ENCODE measurements at places on chromosomes 7 and 10.

- no peak for DNase-seq
Measured at GRCh38 chr7:49187543-49188268, 263.4 kb downstream of the CDC14C start.

DNA sequence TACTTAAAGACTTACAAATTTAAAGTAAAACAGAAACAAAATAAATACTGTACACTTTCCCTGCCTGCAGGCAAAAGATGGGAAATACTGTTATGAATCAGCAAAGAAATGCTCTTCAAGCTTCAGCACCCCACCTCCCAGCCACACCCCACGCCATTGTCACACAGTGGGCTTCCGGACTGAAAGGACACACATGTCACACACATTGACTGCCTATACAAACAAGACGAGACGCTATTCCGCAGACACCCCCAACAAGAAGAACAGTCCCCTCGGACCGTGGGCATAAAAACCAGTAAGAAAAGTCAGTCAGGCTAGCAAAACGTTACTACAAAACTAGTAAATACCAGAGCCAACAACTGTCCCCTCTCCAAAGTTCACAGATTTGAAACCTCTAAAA is 22.2 kb upstream of the PARP12 start:
- no peak for DNase-seq

- no peak for DNase-seq
Measured at GRCh38 chr7:43137811-43138210, 25.4 kb downstream of the HECW1 start.

GRCh38 chr10:60280475-60280874 is 109.2 kb downstream of the ANK3 start:
- DNase-seq: no peak

DNA sequence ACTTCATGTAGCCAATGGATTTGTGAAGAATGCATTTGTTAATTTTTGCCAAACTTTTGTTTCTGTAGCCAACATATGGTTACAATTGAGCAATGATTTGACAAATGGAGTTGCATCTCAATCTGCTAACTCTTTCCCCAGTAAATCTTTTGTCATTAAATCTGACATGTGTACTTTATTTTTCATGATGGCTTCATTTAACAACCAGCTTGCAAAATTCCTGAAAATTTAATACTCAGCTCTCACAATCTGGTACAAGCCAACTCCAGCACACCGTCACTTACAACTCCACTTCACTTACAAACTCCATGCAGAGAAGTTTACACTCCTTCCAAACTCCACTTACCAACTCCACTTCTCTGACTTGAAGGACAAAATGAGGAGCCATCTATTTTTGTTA is 26.5 kb upstream of the HIBADH start:
- DNase-seq: no peak

DNA sequence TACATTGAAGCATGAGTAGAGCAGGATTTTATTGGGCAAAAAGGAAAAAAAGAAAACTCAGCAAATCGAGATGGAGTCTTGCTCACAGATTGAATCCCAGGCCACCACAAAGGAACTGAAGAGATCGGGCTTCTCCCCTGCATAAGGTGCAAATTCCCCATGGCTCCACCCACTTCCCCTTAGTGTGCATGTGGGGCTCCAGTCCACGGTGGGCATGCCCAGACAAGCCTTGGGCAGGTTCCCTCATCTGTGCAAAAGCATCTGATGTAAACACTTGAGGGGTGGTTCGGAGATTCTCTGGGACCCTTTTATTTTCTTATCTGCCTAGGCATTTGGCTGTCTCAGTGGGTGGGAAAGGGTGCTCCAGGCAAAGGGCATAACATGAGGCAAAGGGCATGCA is 150.7 kb downstream of the CFTR start:
- no peak for DNase-seq

DNA sequence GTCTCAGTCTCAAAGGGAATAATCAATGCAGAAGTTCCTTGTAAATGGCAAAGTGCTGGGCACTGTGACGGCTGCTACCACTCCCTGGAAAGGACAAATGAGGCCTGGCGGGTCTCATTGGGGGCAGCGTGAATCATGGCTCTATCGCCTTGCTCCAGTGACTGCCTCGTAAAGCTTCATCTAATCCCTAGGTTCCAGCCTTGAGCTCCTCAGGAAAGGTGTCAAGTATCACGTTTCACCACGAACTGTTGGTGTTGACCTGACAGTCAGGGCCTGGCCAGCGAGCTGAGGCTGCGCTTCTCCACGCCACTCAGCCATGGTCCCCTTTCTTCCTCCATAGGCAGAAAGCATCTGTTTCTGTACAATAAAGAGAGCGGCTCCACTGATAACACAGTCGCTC is 126.7 kb upstream of the ZNF32 start:
- DNase-seq: no peak

DNA sequence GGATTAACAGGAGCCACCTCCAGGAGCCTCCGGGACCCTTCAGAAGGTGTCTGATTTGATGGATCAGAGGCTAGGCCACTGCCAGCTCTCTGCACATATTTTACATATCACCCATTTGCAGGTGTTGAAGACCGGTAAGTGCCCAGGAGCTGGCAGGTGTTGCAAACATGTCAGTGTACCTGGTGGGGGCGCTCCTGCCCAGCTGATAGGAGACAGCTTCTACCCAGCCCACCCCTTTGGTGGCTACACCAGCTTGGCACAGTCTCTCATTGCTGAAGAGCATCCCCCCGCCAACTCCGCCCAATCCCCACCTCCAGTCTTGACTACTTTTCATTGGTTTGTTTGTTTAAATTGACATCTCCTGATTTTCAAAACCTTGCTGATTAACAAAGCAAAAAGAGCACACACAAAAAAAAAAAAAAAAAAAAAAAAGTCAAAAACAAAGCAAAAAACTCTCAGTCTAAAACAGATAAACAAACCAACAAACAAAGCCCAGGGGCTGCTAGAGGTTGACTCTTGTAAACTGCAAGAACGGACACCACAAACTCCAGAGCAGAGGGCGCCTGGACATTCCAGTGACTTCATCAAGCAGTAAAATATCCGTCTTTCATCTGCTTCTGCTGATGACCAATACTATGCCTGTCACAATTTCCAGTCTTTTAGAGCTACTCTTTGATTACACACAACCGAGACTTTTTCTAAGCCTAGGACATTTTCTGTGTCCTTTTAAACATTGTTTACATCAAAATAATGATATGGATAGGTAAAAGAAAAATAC is 275.3 kb downstream of the NRG3 start:
- DNase-seq: no peak

GRCh38 chr7:30859940-30860496 is 51.6 kb upstream of the AQP1 start:
- DNase-seq: no peak

- DNase-seq: no peak
Measured at GRCh38 chr10:123792248-123792978, 99.2 kb downstream of the CPXM2 start.

DNA sequence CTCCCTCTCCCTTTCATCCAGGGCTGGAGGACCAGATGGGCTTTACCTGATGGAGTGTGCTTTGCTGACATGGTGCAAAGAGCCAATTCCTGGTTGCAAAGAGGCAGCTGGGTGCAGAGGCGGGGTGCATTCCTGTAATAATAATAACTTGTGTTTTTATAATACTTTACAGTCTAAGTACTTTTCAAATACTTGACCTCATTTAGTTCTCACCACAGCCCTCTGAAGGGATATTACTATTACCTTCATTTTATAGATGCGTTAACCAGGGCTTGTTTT is 70.4 kb downstream of the TCF7L2 start:
- no peak for DNase-seq

- no peak for DNase-seq
Measured at GRCh38 chr10:77311186-77311585, 326.4 kb downstream of the KCNMA1 start.

DNA sequence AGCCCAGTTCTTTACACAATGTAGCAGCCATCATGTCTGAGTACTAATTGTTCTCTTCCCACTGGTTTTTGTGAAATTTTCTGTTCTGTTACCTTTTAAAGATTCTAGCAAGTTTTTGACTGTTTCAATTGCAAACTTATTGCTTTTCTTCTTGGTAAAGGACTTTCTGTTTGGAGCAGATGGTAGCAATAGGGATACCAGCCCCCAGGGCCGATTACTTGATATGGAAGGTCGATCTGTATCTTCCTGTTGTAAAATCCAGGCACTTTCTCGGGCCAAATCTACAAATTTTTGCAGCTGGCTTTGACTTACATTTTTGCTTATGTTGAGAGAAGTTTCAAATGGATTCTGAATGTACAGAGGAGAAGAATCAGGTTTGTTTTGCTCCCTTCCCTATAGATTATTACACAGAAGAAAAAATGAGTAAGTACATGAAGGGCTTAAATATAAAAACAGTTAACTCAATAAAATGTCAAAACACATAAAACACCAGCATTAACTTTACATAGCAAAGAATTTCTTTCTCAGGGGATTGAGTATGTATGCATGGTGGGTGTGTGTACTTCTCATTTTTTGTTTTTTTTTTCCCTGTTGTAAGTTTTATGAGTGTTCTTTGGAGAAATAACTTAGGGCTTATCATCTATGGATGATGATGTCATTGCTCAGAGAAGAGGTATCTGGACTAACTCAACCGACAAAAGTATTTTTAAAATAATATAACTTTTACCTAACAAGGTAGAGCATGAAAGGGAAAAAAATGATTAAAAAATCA is 35.3 kb downstream of the MTPAP start:
- no peak for DNase-seq

DNA sequence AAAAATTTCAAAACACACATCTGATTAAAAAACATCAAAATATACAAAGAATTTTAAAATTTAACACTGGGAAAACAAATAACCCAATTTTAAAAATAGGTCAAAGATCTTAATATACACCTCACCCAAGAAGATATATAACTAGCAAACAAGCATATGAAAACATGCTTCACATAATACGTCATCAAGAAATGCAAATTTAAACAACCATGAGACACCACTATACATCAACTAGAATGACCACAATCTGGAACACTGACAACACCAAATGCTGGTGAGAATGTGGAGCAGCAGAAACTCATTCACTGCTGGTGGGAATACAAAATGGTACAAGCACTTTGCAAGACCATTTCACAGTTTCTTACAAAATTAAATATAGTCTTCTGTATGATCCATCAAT is 498.4 kb downstream of the IPMK start:
- no peak for DNase-seq

DNA sequence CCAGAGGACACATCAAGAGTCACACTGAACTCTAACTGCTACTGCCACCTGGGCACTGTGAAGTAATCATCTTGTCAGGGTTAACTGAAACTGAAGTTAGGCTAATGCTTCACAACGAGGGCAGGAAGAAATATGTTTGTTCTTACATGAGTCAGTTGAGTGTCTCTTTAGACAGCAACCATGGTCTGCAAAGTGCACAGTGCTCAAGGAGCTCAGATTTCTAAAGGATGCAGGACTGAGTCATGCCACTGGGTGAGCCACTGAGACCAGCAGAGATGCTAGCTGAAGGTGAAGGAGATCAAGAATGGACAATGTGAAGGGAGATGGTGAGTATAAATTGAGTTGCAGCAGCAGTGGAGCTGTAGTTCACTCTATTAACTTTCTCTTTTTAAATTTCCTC is 76.0 kb upstream of the CTTNBP2 start:
- DNase-seq: no peak

GRCh38 chr7:38863601-38864291 is 45.2 kb downstream of the VPS41 start:
- DNase-seq: no peak

DNA sequence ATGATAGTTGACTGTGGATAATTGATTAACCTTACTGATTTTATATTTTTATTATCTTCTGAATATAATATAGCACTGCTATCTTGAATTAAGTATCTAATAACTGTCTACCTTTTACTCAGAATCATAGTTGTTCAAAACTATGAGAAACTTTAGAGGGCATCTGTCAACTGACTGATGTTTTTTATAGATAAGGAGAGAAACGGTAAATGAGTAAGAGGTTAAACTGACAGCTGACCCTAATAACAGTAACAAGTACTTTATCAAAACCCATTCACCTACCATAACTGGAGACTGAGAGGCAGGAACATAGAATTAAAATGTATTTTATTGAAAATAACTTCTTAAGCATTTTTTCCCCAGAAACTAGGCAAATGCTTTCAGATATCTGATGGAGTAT is 62.2 kb downstream of the CYP51A1 start:
- no peak for DNase-seq

DNA sequence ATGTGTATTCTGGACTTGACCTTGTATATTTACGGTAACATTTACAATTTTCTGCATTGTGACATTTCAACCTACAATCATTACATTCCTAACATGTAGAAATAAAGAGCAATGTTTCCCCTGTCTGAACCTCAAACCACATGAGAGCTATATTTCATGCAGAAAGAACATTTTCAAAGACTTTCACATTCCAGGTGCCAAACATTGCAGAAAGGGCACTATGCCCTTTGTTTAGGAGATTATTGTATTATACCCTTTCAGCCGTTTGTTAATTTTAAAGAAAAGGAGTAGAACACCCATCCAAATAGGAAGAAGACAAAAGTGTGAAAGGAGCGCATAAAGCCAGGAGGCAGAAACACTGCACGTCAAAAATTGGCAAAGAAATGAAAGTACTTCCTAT is 260.4 kb downstream of the RELN start:
- no peak for DNase-seq

DNA sequence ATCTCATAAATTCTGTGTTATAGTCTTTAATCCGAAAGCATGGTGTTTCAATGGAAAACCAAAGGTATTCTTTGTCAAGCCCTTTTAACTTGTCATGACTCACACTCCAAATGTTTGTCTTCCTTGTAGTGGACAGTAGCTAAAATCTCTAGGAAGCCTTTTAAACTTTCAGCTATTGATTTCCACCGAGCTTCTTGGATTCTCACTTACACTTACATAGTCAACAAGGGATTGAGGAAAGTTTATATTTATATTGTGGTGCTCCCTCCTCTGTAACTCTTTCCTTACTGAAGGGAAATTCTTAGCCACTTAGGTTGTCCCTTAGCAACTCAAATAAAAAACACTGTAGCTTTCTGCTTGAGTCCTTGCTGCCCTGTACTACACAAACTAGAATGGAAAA is 31.2 kb upstream of the GPR37 start:
- DNase-seq: no peak

- DNase-seq: no peak
Measured at GRCh38 chr7:91291902-91292301, 27.7 kb downstream of the FZD1 start.

- no peak for DNase-seq
Measured at GRCh38 chr10:111934931-111935330, 248.6 kb downstream of the GPAM start.

- no peak for DNase-seq
Measured at GRCh38 chr10:133167693-133168616, 7.9 kb downstream of the KNDC1 start.

- no peak for DNase-seq
Measured at GRCh38 chr7:73904219-73905137, 43.5 kb downstream of the TMEM270 start.

- DNase-seq: no peak
Measured at GRCh38 chr10:16735671-16736070, 81.6 kb downstream of the RSU1 start.

- no peak for DNase-seq
Measured at GRCh38 chr10:110005719-110006118, 2.1 kb upstream of the ADD3 start.

- no peak for DNase-seq
Measured at GRCh38 chr10:113897693-113898618, 43.5 kb downstream of the NHLRC2 start.
